Activated T-cell treated with anti-CD3 and anti-CD28 coated beads for 24 hours (primary cell): ENCODE measurements at places on chromosomes 4 and X.

- DNase-seq = no peak
These were observed 870.9 kb upstream of the FRG1 start for GRCh38 chr4:189069772-189070171.

- no peak for DNase-seq
These were observed 105.8 kb downstream of the CRLF2 start for GRCh38 chrX:1106478-1107210.

DNA sequence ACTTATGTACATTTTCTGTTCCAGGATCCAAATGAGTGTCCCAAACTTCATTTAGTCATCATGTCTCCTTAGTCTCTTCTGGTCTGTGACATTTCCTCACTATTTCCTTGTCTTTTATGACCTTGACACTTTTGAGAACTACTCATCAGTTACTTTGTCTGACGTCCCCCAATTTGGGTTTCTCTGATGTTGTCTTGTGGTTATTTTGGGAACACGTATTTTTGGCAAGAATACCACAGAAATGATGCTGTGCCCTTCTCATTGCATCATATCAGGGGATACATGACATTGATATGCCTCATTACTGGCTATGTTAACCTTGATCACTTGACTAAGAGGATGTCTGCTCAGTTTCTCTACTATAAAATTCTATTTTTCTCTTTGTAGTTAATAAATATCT, 308.8 kb downstream of the ZNF674 start:
- no peak for DNase-seq

DNA sequence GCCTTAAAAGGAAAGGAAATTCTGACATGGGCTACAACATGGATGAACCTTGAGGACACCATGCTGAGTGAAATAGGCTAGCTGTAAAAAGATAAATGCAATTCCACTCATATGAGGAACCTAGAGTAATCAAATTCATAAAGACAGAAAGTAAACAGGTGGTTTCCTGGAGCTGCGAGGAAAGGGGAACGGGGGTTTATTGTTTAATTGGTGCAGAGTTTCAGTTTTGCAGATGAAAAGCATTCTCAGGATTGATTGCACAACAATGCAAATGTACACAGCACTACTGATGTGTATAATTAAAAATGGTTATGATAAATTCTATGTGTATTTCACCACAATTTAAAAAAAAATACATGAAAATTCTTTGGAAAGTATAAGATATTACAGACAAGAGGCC, 24.0 kb downstream of the PLRG1 start:
- DNase-seq = no peak

DNA sequence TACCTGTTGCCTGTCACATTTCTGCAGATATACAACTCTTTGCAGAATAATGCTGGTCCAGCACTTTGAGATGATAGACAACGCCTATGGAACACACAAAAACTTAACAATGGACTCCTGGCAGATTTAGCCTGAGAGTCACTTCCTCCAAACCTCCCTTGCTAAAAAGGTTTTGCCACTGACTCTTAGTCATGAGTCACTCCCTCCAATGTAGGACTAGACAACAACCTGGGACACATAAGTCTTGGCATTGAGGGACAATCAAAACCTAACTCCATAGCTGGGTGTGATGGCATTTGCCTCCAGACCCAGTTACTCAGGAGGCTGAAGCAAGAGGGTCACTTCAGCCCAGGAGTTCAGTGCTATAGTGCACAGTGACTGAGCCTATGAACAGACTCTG, 22.0 kb upstream of the EIF4E start:
- DNase-seq = no peak

GRCh38 chr4:1031956-1032795, 20.8 kb downstream of the FGFRL1 start:
- DNase-seq = no peak

- no peak for DNase-seq
These were observed 73.7 kb downstream of the SPCS3 start for GRCh38 chr4:176393306-176394013.

GRCh38 chrX:112818114-112819007, 22.3 kb downstream of the AMOT start:
- no peak for DNase-seq

GRCh38 chrX:9473708-9474107, 8.8 kb downstream of the TBL1X start:
- no peak for DNase-seq

DNA sequence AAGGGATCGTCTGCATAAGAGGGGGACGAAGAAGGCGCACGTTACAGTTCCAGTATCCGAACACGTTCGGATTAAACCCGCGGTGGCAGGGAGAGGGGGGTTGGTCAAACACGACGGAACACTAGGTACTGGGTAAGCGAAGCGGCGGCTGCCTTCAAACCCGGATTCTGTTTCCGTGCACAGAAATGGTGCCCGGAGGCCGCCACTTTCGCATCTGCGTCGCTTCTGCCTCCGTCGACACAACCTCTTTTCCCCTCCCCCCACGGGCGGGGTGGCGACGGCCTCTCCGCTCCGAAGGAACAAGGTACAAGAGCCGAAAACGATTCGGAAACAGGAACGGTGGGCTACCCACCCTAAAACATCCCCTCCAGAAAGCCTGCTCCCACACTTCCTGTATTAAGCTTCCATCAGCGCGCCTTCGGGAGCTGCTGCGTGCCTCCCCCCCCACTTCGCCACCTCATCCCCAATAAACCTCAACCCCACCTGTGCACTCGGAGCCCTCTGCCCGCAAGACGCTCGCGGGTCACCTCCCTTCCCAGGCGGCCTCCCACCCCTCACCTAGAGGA, 667 bp downstream of the G3BP2 start:
- DNase-seq = peak; percentile 77

DNA sequence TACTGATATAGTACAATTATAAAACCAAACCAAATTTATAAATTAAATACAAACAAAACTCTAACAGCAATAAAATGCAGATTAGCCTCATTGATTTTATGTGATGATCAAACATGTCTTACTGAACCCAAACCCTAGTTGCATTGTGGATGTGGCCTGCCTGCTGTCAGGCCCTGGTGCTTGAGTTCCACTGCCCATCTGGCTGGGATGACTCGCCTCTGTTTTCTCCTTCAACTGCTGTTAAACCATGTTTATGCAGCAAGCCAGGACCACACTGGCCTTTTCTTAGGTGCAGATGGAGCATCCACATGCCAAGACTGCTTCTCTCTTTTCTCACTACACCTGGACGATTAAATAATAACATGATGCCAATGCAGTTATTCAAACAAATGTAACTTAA, 22.6 kb downstream of the NAP1L5 start:
- DNase-seq = no peak

- no peak for DNase-seq
These were observed 678.6 kb upstream of the TENM3 start for GRCh38 chr4:181564625-181565024.

GRCh38 chrX:124651031-124651430, 304.7 kb downstream of the SH2D1A start:
- DNase-seq = no peak

GRCh38 chr4:80295336-80295735, 28.9 kb downstream of the FGF5 start:
- DNase-seq = no peak

DNA sequence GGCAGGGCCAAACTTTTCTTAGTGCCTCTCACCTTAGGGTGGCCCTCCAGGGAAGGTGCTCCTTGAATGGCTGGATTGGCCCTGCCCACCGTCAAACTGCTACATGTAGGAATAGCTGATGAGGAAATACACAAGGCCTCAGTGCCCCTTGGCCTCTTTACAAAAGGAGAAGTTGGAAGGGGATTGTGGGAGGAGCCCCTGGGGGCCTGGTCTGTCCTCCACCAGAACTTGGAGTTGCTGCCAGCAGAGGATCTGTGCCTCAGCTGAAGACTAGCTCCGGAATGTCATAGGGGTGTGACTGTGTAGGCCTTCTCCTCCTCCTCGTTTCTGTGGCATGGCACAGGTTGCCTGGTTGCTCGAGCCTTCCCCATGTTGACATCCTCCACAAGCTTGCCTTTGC, 142.7 kb downstream of the AMMECR1 start:
- DNase-seq = no peak

- DNase-seq = no peak
These were observed 94.1 kb upstream of the HPRT1 start for GRCh38 chrX:134365904-134366303.

GRCh38 chrX:119410027-119410819, 11.1 kb downstream of the SLC25A43 start:
- no peak for DNase-seq

GRCh38 chrX:4935846-4936245, 1222.4 kb upstream of the PRKX start:
- DNase-seq = no peak

DNA sequence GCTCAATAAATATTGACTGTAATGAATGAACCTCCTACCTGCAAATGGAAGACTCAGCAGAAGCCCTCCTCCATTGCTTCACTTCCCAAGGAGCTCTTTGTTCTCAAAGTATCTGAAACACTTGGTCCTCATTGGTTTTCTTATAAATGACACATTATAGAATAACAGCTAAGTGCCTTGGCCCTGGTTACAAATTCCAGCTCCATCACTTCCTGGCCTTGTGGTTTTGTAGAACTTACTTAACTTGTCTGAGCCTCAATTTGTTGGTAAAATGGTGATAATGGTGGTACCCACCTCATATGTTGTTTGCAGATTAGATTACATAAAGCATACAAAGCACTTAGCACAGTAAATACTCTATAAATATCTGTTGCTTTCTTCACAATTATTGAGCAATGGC, 25.2 kb upstream of the SMIM20 start:
- DNase-seq = no peak

- no peak for DNase-seq
These were observed 264.6 kb upstream of the HAND2 start for GRCh38 chr4:173794662-173795061.

DNA sequence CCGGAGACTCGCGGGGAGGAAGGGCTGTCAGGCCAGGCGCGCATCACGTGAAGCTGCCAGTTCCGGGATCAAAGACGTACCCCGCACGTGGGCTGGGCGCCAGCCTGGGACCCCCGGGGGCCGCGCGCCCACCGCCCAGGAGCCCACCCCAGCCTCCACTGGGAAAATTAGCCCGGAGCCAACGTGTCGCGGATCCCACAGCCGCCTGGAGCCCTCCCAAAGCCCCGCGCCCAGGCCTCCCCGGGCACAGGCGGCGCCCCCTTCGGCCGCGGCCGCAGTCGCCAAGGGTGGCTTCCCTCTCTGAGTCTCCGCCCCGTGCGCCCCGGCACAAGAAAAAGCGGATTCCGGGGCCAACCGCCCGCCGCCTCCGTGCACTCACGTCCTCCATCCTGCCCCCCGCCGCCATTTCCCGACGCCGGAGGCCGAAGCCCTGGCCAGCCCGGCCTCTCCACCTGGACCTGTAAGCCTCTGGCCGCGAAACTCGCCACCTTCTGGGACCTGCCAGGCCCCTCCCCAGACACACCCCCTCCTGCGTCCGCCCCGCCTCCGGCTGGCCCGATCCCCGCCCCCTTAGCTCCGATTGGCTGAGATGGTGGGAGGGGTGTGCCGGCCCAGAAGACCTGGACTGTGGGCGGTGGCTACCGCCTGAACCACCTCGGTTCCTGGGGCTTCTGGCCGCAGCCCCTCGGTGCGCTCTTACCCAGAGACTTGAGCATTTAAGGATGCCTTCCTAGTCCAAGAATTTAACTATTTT, at the start of gene TMEM192:
Gene TMEM192, minus strand, starts transcription at position 493 of the 754 bp plus-strand sequence. Its CDS starts 87 bp downstream, at position 406.
- DNase-seq = peak; percentile 86
